A549 (cell line): ENCODE measurements at places on chromosomes 7 and 10.

DNA sequence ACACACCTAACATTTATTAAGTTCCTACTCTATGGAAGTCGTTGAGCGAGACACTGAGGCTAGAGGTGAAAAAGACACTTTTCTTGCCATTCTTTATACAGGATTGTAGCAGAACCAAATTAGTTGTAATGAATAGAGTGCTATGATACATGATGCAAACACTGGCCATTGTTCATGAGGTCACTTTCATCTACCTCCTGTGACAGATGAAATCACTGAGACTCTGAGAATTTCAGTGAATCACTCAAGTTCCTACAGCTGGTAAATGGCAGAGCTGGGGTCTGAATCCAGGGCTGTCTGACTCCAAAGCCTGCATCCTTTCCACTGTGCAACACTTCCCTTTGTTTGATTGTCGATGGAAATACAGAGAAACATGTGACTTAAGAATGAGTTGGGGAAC is 657.6 kb downstream of the LRMDA start:
- DNase-seq, result no peak

DNA sequence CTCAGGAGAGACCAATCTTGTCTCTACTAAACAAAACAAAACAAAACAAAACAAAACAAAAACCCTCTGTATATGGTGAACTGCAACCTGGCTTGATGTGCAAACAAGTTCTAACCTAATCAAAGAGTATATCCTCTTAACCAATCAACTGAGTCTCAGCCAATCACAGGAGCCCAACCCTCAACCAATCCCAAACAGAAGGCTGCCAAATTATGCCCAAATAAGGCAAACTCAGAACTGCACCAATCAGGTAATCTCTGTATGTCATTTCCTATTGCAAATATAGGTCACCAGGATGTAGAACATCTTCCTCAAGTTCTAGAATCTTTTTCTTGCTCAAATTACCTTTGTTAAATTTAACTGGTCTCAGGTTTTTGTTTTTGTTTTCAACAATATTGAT is 5.2 kb downstream of the FAM133B start:
- peak; percentile 68 for DNase-seq

DNA sequence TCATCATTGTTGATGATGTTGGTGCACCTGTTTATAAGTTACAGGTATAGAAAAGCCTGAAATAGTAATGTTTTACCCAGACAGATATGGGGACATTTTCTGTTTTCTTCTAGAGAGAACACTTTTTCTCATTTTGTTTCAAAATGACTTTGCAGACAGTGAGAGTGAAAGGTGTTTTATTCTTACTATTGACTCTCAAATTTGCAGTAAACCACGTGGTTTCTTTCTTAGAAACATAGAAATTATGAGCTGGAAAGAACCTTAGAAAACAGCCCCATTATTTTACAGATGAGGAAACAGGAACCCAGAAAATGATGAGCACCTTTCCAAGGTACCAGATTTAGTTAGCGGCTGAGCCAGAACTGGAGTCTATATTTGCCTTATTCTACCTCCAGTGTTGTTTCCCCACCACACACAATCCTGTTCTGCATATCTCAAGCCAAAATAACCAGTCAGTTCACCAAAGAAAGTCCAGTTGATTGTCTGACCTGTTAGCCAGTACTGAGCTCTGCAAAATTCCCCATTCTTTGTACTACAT is 138.9 kb upstream of the AHR start:
- DNase-seq, result no peak

- DNase-seq, result no peak
Observed at GRCh38 chr7:149869291-149869650, 4.5 kb upstream of the ATP6V0E2 start.
